Cardiac muscle cell (in vitro differentiated cells and primary cell): ENCODE measurements at places on chromosomes 16 and 17. TPM values are rescaled to one million over a fixed set of nuclear protein-coding genes. Genes with fewer than 3 reads are reported as not detected.

- peak; percentile 23 for DNase-seq
Observed at GRCh38 chr17:76107509-76107908, 3.9 kb upstream of the EXOC7 start.

GRCh38 chr17:31586946-31587345 lies 195.5 kb downstream of the RAB11FIP4 start:
- no peak for DNase-seq

DNA sequence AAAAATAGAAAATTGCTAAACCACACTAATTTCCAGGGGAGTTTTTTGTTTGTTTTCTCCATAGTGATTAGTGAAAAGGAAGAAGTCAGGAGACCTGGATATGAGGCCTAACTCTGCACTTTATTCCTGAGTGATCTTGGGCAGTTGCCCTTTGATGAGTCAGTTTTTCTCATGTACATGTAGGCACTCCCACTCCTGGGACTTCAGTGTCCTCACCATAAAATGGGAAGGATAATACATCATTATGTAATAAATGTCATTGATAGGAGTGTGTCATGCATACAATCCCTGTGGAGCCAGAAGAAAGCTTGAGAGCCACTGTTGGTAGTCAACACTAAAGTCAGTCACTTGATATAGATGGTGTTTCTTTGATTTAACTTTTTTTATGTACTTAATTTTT lies 32.5 kb downstream of the WIPF2 start:
- no peak for DNase-seq

GRCh38 chr16:77113835-77114234 lies 77.2 kb upstream of the MON1B start:
- no peak for DNase-seq

DNA sequence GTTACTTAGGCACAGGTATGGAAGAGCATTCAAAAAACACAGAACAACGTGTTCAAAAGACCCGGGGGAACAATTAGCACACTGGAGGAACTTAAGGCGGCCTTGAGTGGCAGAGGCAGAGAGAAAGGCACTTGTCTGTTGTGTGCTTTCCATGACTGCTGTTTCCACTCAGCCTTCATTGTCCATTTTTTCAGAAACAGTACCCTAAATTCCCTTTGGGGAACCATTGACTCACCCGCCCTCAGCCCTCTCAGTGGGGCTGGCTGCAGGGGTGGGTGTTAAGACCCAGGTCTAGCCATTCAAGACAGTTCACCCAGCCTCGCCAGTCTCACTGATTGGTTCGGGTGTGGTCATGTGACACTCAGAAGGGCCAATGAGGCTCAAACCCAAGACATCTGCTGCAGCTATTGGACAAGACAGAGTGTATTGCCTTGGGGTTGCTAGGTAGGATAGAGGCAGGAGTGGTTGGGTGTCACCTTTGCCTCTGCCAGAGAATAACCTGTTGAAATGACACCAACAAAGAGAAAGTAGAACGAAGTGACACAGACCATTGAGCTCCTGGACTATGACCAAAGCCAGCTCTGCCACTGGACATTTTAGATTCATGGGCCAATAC lies 19.6 kb upstream of the CEP20 start:
- peak; percentile 42 for DNase-seq

GRCh38 chr16:79640513-79641360 lies 40.2 kb upstream of the MAF start:
- peak; percentile 17 for DNase-seq

DNA sequence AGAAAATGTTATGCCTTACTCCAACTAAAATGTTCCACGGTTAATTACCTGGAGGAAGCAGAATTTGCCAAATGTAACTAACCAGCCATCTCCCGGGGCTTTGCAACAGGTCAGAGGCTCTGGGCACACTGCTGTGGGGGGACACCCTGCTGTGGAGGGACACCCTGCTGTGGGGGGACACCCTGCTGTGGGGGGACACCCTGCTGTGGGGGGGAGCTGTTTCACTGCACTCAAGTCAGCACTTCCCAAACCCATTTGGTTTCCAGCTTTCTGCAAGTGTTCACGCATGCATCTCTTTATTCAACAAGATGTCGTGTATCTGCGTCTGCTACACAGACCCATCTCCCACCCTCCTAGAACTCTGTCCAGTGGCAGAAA lies 239.5 kb downstream of the C16orf95 start:
- no peak for DNase-seq

GRCh38 chr17:60422162-60422665 lies at the start of gene CHCT1:
CHCT1 (plus strand) TSS chr17:60422489; CDS start chr17:60422593, 104 bp downstream.
- DNase-seq: no peak

DNA sequence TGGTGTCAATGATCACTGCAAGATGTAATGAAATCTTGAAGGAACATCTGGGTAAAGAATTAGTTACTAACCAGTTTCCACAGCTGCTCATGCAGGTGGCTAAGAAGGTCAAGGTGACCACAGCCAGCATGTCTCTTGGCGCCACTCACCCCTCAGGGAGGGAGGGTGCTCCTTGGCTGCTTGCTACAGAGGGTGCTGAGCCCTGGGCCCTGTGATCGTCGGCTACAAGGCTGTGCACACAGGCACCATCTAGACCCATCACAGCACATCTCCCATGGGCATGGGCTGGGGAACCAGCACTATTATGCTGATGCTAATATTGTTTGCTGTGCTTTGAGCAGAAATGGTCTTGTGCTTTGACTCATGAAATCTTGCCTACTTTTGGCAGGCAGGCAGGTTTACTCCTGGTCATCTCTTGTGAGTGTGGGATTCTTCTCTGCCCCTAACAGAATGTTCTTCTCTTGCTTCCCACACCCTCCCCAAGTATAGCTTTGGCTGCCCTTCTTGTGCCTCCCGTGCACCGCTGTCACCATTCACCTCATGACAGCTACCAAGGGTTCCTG lies 36.4 kb downstream of the TXNDC11 start:
- no peak for DNase-seq

- no peak for DNase-seq
Observed at GRCh38 chr16:88878356-88878755, 11.9 kb upstream of the PABPN1L start.

GRCh38 chr16:2022723-2023091 lies 3.1 kb downstream of the NPW start:
- DNase-seq: peak; percentile 70

DNA sequence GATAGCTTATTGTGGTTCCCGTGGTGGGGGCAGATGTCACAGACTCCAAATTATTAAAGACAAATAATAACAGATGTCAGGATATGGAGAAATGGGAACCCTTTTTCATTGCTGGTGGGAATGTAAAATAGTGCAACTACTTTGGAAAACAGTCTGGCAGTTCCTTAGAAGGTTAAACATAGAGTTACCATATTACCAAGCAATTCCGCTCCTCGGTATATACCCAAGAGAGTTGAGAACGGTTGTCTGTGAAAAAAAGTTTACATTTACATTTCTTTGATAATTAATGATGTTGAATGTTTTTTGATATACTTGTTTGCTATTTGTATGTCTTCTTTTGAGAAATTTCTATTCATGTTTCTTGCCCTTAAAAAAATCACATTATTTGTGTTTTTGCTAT lies 41.2 kb downstream of the OR1D5 start:
- DNase-seq: no peak

DNA sequence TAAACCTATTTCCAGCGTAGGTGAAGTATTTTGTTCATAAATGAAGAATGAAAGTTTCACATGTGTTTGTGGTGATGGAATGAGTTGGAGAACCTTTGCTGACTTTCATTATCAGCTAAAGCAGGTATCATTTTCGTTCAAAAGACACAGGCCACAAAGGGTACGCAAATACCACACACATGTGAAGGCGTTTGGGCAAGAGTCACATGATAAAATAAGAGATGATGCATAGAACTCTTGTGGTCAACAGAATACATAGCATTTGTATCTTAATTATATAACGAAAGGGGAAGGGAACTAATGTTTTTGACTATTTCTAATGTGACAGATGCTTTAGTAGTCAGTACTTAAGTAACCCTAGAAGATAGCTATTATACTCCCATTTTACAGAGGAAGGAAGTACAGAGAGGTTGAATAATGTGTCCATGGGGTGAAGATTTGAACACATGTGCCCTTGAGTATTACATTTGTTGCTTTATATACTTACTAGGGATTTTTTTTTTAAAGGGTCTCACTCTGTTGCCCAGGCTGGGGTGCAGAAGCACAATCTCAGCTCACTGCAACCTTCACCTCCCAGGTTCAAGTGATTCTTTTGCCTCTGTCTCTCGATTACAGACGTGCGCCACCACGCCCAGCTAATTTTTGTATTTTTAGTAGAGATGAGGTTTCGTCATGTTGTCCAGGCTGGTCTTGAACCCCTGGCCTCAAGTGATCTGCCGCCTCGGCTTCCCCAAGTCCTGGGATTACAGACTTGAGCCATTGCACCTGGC lies 4.8 kb downstream of the RPA1 start:
- DNase-seq: no peak

DNA sequence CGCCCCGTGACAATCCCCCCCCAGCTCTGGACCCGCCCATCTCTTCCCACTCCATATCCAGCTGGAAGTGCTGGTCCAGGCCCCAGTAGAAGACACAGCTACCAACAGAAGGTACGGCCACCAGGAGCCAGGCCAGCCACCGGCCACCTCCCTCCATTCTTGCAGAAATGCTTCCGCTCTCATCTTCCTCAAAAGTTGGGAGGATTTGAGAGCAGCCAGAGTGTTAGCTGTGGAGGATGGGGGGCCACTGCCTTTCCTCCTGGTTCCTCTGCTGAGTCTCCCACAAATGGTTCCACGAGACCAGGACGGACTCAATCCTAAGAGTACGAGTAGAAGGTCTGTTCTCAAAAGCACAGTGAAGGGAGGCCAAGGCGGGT lies 78.3 kb downstream of the GAS7 start:
- DNase-seq: no peak

Gene PABPN1L
- polyA plus RNA-seq: 0.32 TPM in 1 of 2 replicates, not detected in the other

Gene FOXN1
- polyA plus RNA-seq: not detected in 2 replicates

Gene KRT28
- polyA plus RNA-seq: not detected in 2 replicates

Gene SOCS1
- 3.4 and 3.6 TPM in 2 replicates for polyA plus RNA-seq

Gene GNGT2
- not detected in 2 replicates for polyA plus RNA-seq

Gene NETO2
- polyA plus RNA-seq: 14.6 and 19.0 TPM in 2 replicates

Gene CES3
- polyA plus RNA-seq: 4.7 and 6.4 TPM in 2 replicates

Gene CCL7
- polyA plus RNA-seq: not detected in 2 replicates

Gene SLFN12L
- polyA plus RNA-seq: not detected in 2 replicates

Gene ENPP7
- polyA plus RNA-seq: not detected in 2 replicates

Gene SYNGR3
- 21.8 and 27.1 TPM in 2 replicates for polyA plus RNA-seq

Gene KRT40
- polyA plus RNA-seq: not detected in 2 replicates

Gene MEFV
- not detected in 2 replicates for polyA plus RNA-seq

Gene TSPAN10
- polyA plus RNA-seq: 4.0 and 5.8 TPM in 2 replicates
